Hematopoietic multipotent progenitor cell (in vitro differentiated cells): ENCODE measurements at places on chromosomes 5 and 9. TPM values are rescaled to one million over a fixed set of nuclear protein-coding genes. Genes with fewer than 3 reads are reported as not detected.

Gene FRMD3
- total RNA-seq: 0.27 TPM

Gene CRB2
- under 0.01 TPM for total RNA-seq

Gene KLF9
- 44.4 TPM for total RNA-seq

Gene SWI5
- 14.8 TPM for total RNA-seq

Gene TPPP
- total RNA-seq: 12.9 TPM

Gene ARID3C
- not detected for total RNA-seq

Gene DROSHA
- 25.6 TPM for total RNA-seq

Gene CD274
- total RNA-seq: 0.27 TPM

Gene DIMT1
- 24.5 TPM for total RNA-seq

DNA sequence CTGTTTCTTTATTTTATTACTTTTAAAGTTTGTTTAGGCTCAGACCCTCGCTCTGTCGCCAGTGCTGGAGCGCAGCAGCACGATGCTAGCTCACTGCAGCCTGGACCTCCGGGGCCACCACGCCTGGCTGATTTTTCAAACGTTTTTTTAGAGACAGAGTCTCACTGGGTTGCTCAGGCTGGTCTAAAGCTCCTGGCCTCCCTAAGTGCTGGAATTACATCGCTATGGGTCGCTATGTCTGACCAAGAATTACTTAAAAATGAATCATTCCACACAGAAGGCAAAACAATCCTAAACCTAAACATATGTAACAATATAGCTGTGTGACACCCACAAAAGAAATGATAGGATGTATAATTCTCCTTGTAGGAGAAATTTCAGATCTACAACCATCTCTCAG, 86.9 kb upstream of the SIMC1 start:
- no peak for DNase-seq

- no peak for DNase-seq
Observed at GRCh38 chr5:151005950-151006576, 14.3 kb upstream of the GPX3 start.

GRCh38 chr5:57698802-57699201, 216.2 kb upstream of the ACTBL2 start:
- no peak for DNase-seq

- no peak for DNase-seq
Observed at GRCh38 chr9:29212397-29213387, 1639.4 kb upstream of the C9orf72 start.

DNA sequence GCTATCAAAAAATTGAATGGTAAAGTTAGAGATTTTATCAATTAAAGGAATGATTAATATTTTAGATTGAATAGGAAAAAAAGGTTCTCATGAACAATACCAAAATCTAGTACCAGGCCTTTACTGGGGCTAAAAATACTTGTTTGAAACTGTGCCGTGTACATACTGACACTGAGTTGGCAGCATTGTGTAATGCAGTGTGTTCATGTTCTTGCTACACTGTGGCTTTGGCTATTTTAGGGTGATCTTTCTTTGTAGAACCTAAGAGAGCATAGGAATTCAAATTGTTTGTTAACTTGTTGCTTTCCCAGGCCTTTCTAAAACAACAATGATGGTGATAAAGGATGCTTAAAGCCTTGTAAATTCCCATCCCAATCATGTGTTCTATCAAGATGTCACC, 80.9 kb downstream of the KIF4B start:
- no peak for DNase-seq

GRCh38 chr9:70641631-70642030, 227.2 kb upstream of the KLF9 start:
- no peak for DNase-seq

GRCh38 chr5:6899221-6899620, 186.0 kb downstream of the TENT4A start:
- DNase-seq: no peak

GRCh38 chr5:78182838-78183237, 111.7 kb downstream of the AP3B1 start:
- DNase-seq: no peak

- DNase-seq: no peak
Observed at GRCh38 chr5:147407094-147407681, 102.7 kb downstream of the DPYSL3 start.

- no peak for DNase-seq
Observed at GRCh38 chr5:122195802-122196394, 66.6 kb downstream of the ZNF474 start.

GRCh38 chr5:50717651-50718050, 51.2 kb downstream of the PARP8 start:
- DNase-seq: no peak

- peak; percentile 76 for DNase-seq
Observed at GRCh38 chr9:89422151-89422975, 75.5 kb downstream of the SEMA4D start.

DNA sequence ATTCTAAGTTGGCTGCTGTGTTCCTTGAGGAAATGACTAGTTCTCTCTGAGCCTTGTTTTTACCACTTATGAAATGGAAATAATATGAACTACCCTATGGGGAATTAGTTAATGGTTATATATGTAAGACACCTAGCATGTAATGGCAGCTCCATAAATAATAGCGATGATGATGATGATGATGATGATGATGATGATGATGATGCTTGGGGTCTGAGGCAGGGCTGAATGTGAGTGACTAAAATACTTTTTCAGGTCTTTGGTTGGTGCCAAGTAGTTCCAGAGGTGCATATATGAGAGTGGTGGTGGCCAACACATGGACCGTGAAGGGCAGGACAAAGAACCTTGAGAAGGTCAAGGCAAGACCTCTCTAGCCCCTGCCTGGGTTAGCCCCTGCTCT, 123.3 kb upstream of the PANK3 start:
- DNase-seq: no peak
